ENCODE measurements at places on chromosomes 12 and 14. TPM values are rescaled to one million over a fixed set of nuclear protein-coding genes. Genes with fewer than 3 reads are reported as not detected.

DNA sequence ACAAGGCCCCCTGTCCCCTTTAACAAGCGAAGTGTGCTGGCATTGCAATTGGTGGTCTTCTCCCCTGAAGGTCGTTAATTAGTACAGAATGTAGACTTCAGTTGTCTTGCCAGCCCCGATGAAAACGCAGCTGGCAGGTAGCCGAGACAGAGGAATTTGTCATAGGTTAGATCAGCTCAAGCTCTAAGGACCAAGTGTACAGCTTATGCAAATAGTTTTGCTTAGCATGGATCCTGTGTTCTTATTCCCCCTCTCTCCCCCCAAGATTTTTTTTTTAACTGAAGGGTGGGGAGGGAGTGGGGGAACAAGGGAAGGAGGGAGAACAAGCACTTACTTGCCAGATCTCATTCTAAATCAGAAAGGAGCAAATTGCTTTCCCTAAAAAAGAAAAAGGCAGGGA is 58.6 kb upstream of the PARP11 start:
- no peak for DNase-seq

DNA sequence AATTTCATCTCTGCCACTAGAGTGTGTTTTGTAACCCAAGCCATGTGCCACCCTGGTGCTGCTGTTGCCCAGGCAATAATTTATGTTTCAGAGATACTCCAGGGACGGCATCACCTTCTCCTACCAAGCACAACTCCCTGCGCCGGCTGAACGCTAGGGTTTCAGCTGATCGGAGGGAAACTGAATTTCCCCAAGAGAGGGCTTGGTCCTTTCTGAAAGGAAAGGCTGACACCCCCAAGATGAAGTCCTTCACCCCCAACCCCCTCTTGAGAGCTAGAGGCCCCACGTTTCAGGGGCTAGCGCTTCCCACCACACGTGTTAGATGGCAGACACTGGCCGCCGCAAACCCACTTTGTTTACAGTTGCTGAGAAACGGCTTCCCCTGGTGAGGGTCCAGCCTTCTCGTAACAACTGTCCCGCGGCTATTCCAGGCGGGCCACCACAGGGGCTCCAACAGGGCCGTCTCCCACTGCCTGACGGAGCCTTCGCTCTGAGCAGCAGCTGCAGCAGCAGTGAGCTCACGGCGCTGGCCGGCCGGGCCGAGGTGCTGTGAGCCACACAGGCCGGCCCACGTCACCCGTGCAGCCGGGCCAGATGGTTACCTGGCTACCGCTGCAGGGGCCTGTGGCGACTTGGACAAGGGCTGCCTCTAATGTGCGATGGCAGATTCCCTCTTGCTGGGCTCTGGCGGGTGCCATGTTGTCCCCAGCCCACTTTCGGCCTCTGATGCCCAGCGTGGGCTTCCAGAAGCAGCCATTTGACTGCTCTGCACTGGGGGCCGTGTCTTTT is 66.4 kb downstream of the TESC start:
- DNase-seq, result no peak

- DNase-seq, result no peak
Measured at GRCh38 chr12:90630006-90630405, 325.0 kb downstream of the CCER1 start.

DNA sequence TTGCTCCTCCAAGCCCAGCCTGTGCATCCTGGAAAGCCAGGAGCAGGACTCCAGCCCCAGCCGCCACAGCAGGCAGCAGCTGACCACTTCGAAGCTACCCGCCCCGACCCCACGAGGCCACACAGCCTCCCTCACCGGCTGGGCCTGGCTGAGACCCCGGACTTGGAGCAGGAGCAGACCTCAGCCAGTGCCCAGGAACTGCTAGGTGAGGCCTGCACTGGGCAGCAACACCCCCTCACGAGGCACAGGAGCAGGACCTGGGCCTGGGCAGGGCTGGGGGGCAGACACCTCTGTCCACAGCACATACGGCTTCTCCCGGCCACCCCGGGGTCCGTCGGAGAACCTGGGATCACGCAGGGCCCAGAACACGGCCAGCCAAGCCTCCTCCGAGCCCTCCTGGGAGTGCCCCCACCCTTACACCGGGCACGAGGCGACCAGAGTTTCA is 137.4 kb upstream of the C14orf180 start:
- no peak for DNase-seq

The SHMT2 gene
- total RNA-seq, result 146 TPM

GRCh38 chr14:91745344-91745743 is 13.5 kb upstream of the CATSPERB start:
- no peak for DNase-seq

- no peak for DNase-seq
Measured at GRCh38 chr12:41188058-41188840, at the start of gene PDZRN4. Gene PDZRN4 (plus strand): TSS chr12:41188320.

GRCh38 chr14:74554742-74555362 is 57.2 kb downstream of the LTBP2 start:
- no peak for DNase-seq

- DNase-seq, result peak; percentile 63
Measured at GRCh38 chr14:37595809-37596621, 586 bp downstream of the TTC6 start.

The EPYC gene
- not detected for total RNA-seq

The KCNK10 gene
- total RNA-seq, result not detected

GRCh38 chr14:60125918-60126317 is 34.2 kb downstream of the PCNX4 start:
- DNase-seq, result no peak

The RNASE4 gene
- total RNA-seq, result 15.3 TPM

The WIF1 gene
- total RNA-seq, result not detected

The CFAP54 gene
- 11.3 TPM for total RNA-seq

GRCh38 chr12:30997685-30998440 is 71.3 kb downstream of the TSPAN11 start:
- DNase-seq, result no peak

DNA sequence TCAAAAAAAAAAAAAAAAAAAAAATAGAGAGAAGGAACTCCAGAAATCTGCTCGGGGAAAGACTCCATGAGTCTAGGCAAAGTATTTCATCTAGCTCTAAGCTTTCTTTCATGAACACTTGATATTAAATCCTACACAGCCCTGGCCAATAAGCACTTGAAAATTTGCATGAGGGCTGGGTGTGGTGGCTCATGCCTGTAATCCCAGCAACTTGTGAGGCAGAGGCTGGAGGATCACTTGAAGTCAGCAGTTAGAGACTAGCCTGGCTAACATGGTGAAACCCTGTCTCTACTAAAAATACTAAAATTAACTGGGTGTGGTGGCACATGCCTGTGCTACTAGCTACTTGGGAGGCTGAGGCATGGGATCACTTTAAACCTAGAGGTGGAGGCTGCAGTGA is 13.1 kb upstream of the METAP2 start:
- no peak for DNase-seq

The AMDHD1 gene
- total RNA-seq, result 0.45 TPM

GRCh38 chr12:129719416-129719815 is 184.4 kb downstream of the TMEM132D start:
- DNase-seq, result no peak

The TAS2R8 gene
- not detected for total RNA-seq

The LALBA gene
- not detected for total RNA-seq

DNA sequence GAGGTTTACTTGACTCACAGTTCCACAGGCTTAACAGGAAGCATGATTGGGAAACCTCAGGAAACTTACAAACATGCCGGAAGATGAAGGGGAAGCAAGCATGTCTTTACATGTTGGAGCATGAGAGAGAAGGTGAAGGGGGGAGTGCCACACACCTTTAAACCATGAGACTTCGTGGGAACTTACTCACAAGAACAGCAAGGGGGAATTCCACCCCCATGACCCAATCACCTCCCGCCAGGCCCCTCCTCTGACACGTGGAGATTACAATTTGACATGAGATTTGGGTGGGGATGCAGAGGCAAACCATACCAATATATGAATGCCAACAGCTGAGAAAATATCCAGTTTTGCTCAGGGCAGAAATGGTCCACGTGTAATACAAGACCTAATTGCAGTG is 518.6 kb downstream of the VRK1 start:
- no peak for DNase-seq

The EP400 gene
- 28.1 TPM for total RNA-seq

DNA sequence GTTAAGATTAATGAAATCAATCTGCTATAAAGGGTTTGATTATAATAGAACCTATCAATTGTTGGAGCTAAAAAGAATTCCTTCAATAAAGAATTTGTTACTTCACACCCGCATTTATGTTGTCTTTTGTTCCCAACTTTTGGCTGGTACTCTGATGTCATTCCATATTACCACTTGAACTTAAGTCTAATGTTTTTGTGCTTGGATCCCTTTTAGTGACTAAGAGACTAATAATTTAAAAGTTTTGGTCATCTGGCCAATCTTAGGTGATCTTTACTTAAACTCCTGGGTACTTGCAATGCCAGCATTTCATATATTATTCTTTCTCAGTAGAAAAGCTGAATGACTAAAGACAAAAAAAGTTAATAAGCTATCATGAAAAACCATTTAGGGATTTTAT is 113.0 kb downstream of the TMEM30B start:
- no peak for DNase-seq

- no peak for DNase-seq
Measured at GRCh38 chr14:74605531-74606223, 6.4 kb downstream of the LTBP2 start.

DNA sequence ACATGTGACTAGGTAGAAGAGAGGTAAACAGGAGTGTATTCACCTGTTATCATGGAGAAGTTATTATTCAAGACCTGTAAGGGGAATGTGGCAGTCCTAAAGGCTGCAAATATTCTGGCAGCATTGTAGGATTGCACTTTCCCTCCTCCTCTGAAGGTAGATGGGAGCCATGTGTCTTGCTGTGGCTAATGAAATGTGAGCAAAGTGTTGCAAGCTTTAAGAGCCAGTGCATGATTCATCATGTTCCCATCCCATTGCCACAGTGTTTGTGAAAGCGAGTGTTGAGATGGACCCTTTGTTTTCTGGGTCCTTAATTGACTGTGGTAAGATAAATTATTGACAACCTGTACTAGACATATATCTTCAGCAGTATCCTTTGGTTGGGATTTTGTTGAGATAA is 128.7 kb downstream of the RGS6 start:
- peak; percentile 31 for DNase-seq

DNA sequence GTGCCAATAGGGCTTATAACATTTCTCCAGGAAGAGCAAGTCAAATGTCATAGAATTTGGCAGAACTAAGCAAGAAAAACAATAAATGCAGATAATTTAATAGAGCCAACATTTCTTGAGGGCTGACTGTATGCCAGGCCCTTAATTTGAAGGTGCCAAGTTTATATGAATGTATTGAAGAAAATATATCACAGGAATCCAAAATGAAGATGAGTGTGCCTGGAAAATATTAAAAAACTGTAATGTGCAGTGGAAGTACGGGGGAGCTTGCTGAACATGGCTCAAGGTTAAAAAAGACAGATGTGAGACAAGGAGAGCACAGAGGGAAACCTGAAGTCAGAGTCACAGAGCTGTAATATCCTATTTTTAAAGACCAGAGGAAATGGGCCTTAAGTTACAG is 16.4 kb downstream of the NR1H4 start:
- no peak for DNase-seq

- DNase-seq, result peak; percentile 63
Measured at GRCh38 chr14:21104448-21105060, 3.7 kb downstream of the TMEM253 start.

- DNase-seq, result peak; percentile 83
Measured at GRCh38 chr12:53099071-53099882, 1.8 kb downstream of the IGFBP6 start.

- no peak for DNase-seq
Measured at GRCh38 chr14:57575482-57575881, 81.8 kb upstream of the CCDC198 start.

DNA sequence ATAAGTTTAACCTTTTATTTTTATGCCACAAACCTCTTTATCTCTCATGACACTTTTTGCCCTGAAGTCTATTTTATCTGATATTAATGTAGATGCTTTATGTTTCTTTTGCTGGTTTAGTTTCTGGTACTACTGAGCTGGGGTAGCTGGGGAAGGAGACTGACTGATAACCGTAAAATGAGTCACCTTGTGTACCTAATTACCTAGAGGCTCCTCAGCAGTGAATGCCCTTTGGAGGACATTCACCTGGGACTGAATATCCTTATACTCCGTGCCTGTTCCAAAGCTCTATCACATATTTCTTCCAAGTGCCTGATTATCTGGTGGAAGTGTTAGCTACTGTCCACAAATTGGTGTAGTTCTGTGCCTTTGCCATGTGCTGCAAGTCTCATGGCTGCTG is 13.9 kb downstream of the ATL1 start:
- no peak for DNase-seq

The OS9 gene
- 186 TPM for total RNA-seq

- no peak for DNase-seq
Measured at GRCh38 chr14:101622251-101623076, 61.2 kb downstream of the DIO3 start.

The LRP1-AS gene
- total RNA-seq, result not detected

The CHD8 gene
- 42.4 TPM for total RNA-seq

GRCh38 chr14:23481979-23482822 is 12.7 kb downstream of the NGDN start:
- no peak for DNase-seq

The LBHD2 gene
- not detected for total RNA-seq

GRCh38 chr12:85405781-85406522 is 125.9 kb downstream of the ALX1 start:
- DNase-seq, result peak; percentile 91

GRCh38 chr12:111596985-111597830 is 1.9 kb downstream of the ATXN2 start:
- peak; percentile 65 for DNase-seq

The DPY19L2 gene
- 3.6 TPM for total RNA-seq

Measured in renal cortical epithelial cell (primary cell).